ENCODE measurements at places on chromosomes 7 and 10.
A peak's percentile ranks its signal among the peaks of the same experiment; 100 is the strongest.

- DNase-seq, result no peak
These were observed 40.1 kb upstream of the AKR1C2 start for GRCh38 chr10:5043716-5044115.

- no peak for DNase-seq
These were observed 13.9 kb upstream of the LANCL2 start for GRCh38 chr7:55351263-55351662.

- no peak for DNase-seq
These were observed 42.1 kb downstream of the EBF3 start for GRCh38 chr10:129921801-129922597.

- no peak for DNase-seq
These were observed 72.7 kb downstream of the HACD1 start for GRCh38 chr10:17544465-17544864.

DNA sequence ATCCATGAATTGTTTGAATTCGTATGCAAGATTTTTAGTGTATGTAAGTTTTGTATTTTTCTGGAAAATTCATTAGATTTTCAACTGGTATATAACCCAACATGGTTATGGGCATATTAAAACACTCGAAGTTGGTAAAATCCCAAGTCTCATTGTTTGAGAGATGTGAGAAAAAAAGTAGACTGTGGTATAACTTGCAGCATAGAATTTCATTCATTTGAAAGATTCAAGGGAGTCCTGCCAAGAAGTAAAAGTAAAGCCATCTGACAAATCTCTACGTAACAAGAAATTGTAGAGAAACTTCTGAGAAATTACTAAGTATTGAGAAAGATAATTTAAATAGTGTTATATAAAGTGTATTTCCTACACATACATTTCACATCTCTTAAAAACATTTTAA lies 40.2 kb downstream of the SEMA3E start:
- DNase-seq, result no peak

GRCh38 chr7:24381894-24382505 lies 98.0 kb downstream of the NPY start:
- no peak for DNase-seq

DNA sequence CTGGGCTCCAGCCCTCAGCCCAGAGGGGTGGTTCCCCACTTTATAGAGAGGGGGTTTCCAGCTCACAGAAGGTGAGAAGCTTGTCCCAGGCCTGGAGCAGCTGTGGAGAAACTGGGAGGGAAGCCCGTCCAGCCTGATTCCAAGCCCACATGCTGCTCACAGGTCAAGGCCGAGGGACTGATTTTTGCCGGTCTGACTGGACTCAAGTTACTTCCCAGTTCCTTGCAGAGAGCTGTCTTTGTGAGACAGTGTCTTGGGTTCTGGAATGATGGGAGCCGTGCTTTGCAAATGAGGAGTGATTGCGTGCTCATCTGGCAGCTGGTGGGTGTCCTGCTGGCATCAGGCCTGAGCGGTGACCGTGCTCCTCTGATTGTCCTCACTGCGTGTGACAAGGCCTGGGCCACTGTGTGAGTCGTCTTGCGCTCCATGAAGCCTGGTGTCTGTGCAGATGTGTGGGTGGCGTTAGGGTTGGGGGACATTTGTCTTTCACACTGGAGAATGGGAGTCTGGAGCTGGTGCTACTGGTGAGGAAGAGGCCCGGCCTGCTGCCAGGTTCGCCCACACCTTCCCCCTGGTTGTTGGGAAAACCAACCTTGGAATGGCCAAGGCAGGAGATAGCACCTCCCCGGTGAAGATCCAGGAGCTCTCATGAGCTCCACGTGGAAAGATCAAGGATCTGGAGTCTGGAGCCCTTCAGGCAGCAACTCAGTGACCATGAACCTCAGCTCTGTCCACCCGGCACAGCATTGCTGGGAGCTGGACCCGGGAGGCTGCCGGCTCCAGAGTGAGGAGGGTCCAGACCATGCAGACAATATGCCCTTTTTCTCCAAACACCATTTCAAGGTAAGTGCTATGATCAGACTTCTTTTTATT lies 129.6 kb downstream of the SMURF1 start:
- DNase-seq, result no peak

- no peak for DNase-seq
These were observed 128.9 kb downstream of the RGS10 start for GRCh38 chr10:119413471-119414080.

DNA sequence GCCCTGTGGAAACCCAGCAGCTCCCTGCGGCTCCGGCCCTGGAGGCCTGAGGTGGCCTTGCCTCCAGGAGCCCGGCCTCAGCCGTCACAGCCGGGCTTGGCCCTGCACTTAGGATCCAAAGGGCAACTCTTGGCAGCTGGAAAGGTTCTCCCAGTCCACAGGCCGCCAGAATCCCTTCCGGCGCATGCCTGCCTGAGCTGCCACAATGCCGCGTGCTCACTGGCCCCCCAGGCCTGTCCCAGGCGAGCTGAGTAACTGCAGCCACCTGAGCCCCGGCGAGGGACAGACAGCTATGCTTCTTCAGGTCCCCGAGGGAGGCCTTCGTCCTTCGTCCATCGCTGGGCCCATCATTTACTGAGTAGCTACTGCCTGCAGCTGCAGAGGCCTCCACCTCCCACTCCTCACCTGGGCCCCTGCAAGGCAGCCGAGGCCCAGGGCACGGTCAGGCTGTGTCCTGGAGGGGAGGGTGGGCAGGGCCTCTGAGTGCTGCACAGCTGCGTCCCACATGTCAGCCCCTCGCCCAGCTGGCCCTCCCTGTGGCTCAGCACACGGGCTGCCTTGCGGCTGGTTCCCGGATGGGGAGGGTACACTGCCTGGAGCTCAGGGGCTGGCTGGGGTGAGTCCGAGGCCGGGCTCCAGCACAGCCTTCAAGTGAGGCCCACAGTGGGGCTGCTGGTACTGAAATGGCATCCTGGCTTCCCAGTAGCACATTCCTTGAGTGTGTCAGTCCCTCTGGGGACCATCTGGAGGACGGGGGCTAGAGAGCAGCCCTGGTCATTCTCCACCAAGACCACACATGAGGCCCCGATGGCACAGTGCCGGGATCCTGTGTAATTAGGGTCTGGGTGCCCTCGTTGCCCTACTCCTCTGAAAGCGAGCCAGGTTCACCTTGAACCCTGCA lies 172.5 kb downstream of the ELFN1 start:
- DNase-seq, result no peak

GRCh38 chr10:20202337-20202736 lies 386.1 kb downstream of the PLXDC2 start:
- DNase-seq, result no peak

DNA sequence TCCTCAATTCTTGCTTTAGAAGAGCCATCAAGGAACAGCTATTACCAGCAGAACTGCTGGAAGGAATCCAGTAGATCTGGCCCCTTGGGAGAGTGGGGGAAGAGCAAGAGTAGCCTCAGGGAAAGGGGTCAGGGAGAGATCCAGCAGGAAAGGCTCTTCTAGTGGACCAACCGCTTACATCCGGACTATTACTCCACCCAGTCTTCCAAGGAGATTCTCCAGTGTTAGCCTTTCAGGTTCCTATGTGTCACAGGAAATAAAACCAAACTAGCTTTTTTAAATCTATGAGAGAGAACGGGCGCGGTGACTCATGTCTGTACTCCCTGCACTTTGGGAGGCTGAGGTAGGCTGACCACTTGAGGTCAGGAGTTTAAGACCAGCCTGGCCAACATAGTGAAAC lies 34.3 kb downstream of the TET1 start:
- no peak for DNase-seq

GRCh38 chr10:130140425-130140824 lies 4.2 kb downstream of the GLRX3 start:
- no peak for DNase-seq

DNA sequence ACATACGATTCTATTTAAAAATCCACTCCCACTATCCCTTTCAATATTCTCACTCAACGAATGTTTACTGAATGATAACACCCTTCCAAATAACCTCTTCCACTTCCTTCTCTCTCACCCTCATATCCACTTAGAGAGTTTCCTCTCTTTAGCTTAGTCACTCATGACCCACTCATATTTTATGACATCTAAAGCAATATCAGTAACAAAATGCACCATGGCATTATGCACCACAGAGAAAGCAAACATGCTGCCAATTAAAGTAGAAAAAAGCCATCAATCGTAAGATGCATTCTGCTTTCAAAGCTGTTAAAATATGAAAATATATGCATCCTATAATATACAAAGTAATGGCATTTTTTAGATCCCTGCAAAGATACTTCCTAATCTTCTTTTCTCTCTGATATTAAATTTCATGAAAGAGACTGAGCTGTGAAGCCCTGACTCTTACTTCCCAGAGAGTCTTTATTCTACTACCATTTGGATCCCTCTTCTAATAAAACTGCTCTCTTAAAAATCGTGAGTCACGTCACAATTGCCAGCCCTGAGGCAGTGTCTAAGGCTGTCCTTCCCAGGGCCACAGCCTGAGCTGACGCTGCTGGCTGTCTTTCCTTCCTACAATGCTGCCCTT lies 283.0 kb upstream of the KLF6 start:
- no peak for DNase-seq

DNA sequence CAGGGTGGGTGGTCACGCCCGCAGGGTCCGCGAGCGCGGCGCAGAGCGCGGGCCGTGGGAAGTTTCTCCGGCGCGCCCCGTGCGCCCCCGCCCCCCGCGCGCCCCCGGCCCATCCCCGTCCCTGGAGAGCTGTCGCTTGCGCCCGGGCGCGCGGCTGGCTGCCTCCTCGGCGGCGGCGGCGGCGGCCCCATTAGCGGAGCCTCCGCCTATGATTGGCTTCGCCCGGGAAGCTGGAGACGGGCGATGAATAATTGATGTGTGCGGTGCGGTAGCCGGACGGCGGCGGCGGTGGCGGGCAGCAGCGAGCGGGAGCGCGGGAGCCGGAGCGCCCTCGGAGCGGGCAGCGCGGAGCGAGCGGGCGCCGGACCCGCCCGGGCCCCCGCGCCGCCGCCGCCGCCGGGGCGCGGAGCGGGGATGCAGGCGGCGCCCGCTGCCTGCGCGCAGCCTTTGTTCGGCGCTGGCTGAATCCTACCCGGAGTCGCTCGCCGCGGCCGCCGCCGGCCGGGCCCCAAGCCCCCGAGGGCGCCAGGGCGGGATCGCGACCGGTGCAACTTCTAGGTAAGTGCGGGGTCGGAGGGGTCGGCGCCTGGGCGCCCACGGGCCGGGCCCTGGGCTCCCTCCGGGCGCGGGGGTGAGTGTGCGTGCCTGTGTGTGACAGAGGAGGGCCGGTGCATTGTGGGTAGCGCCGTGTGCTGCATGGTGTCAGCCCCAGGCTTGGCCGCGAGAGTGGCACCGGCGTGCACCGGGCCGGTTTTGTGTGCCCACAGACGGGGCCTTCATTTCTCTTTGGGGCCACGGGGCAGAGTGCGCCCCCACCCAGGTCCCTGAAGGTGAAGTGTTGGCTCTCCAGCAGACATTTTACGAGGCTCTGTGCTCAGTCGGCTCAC lies 103.8 kb upstream of the PPIF start:
- DNase-seq, result peak; percentile 37

DNA sequence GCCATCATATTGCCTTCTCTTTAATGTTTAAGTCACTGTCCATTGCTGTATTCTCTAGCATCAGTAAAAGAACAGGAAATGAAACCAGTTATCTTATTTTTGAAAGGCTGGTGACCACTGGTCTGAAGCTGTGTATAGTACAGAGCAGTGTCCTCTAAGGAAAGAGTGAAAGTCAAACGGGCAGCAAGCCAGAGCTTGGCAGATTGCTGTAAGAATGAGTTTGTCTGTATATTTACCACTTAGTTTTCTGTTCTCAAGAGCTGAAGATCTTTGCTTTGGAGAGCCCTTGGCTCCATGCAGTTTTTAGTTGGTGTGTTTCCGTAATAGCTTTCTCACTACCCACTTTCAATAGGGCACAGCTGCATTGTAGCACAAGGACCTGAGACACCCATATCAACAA lies 31.9 kb downstream of the PCBD1 start:
- DNase-seq, result no peak

- DNase-seq, result no peak
These were observed 89.6 kb upstream of the SMNDC1 start for GRCh38 chr10:110394296-110394695.

- no peak for DNase-seq
These were observed 1.7 kb upstream of the WDR86 start for GRCh38 chr7:151411551-151411950.

DNA sequence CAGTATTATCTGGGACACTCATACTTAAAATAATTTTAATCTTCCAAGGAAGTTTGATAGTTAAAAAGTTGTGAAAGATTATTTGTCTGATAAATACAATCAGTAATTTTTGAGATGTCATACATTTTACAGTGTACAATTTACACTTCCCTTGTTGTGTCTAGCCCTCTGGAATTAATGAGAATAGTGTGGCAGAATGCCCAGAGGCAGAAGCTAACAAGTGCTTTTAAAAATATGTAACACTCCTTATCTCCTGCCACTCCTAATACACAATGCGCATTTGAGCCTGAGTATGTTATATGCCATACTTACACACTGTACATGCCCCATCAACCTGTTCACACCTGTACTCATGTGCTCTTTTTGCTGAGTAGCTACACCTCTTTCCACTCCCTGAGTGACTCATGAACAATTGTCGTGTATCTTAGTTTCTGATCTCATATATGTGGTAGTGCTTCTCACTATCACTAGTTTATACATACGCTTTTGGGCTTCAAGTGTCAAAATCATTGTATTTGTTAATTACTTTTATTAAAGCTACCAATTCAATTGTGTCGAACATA lies 106.9 kb upstream of the GNAI1 start:
- no peak for DNase-seq

GRCh38 chr7:37751096-37751495 lies 67.5 kb downstream of the GPR141 start:
- DNase-seq, result no peak

DNA sequence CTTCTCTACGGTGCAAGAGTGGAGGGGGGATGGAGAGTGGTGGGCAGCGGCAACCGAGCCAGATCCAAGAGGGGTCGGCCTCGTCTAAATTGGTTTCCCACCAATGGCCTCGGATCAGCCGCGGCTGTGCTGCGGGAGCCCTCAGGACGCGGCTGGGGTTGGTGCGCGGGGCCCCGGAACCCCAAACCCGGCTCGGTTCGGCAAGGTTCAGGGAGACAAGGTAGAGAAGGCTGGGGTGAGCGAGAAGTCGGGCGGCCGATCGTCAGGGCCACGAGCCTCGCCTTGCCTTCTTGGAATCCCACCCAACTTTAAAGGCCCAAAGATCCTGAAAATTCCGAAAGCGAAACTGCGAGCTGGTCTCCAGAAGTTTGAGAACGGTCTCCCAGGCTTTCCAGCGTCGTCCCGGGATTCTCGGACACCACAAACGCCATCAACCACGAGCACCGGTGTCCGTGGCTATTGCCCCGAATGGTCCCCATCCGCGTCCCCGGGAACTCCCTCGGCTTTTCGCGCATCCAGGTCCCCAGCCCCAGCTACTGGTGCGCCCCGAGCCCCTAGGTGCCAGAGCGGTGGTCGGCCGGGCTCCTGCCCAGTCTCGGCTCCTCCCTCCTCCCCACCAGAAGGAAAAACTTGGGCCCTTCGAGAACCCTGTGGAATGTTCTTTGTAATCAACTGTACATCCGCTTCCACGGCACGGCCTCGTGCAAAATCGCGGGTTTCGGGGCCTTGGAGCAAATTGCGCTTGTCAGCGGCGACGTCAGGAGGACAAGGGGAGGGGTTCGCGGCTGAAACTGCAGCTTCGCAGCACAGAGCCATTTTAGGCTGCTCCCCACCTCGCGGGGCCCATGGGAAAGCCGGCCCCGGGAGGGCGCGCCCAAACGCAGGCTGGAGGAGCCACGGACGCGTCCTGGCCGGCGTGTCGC lies 3.2 kb downstream of the SFMBT2 start:
- no peak for DNase-seq

GRCh38 chr7:155216475-155217272 lies 81.0 kb upstream of the INSIG1 start:
- DNase-seq, result no peak

- no peak for DNase-seq
These were observed 344.1 kb downstream of the PHF14 start for GRCh38 chr7:11317766-11318165.
